H7 (cell line): ENCODE measurements at places on chromosomes 6 and 20. TPM values are rescaled to one million over a fixed set of nuclear protein-coding genes. Genes with fewer than 3 reads are reported as not detected.

GRCh38 chr6:24569811-24570210, 75.0 kb downstream of the ALDH5A1 start:
- no peak for DNase-seq

Gene CTSA
- 38.7 and 41.8 TPM in 2 replicates for total RNA-seq

Gene CCDC170
- total RNA-seq = 0.11 and 0.55 TPM in 2 replicates

DNA sequence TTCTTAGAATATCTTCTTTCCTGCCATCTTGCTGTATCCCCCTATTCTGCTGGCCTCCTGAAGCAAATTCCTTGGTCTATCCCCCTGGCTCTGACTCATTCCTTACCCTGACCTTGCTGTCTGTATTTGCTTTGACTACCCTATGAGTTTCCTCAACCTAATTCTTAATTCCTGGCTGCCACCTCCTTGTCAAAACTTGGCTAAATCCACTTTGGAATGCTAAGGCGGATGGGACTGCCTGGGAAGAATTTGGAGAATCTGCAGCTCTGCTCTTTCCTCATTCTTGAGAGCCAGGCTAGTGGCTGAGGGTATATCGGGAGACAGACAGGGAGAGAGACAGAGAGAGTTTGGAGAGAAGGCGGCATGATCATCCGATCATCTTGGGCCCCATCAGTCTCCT, 24.4 kb downstream of the CAP2 start:
- peak; percentile 61 for DNase-seq

- no peak for DNase-seq
Measured at GRCh38 chr6:16236009-16236501, 2.3 kb upstream of the GMPR start.

DNA sequence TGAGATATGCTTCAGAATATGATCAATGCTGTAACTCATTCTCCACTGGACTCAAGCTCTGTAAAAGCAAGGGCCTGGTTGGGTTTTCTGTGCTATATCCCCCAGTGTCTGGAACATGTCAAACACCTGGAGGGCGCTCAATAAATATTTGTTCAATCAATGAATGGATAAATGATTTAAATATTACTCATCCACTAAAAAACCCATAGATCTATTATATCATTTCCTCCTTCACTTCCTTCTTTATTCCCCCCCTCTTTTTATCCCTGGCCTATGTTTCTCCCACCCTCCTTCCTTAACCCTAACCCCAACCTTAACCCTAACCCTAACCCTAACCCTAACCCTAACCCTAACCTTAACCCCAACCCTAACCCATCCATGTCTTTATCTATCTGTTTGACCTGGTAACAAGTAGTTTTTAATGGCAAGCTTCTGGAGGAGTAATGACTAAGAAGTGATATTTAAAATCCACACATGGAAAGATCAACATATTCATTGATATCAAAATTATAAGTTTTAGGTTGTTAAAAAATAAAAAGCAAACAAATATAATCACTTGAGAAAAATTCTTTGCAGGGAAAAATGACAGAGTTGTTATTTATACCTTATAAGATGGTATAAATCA, 103.8 kb upstream of the GLP1R start:
- no peak for DNase-seq

Gene WDR27
- total RNA-seq = 45.4 and 64.0 TPM in 2 replicates

GRCh38 chr6:144931172-144932035, 646.3 kb downstream of the UTRN start:
- peak; percentile 12 for DNase-seq

- no peak for DNase-seq
Measured at GRCh38 chr6:118700531-118700930, 49.1 kb upstream of the CEP85L start.

Gene FAM209B
- total RNA-seq = 0.33 and 0.59 TPM in 2 replicates

- DNase-seq = no peak
Measured at GRCh38 chr20:61941721-61942405, 123.8 kb downstream of the TAF4 start.

Gene MCM3
- 308 and 349 TPM in 2 replicates for total RNA-seq

GRCh38 chr6:44062105-44062770, 65.0 kb downstream of the MRPL14 start:
- DNase-seq = no peak

GRCh38 chr6:2097464-2097863, 147.9 kb downstream of the GMDS start:
- DNase-seq = no peak

DNA sequence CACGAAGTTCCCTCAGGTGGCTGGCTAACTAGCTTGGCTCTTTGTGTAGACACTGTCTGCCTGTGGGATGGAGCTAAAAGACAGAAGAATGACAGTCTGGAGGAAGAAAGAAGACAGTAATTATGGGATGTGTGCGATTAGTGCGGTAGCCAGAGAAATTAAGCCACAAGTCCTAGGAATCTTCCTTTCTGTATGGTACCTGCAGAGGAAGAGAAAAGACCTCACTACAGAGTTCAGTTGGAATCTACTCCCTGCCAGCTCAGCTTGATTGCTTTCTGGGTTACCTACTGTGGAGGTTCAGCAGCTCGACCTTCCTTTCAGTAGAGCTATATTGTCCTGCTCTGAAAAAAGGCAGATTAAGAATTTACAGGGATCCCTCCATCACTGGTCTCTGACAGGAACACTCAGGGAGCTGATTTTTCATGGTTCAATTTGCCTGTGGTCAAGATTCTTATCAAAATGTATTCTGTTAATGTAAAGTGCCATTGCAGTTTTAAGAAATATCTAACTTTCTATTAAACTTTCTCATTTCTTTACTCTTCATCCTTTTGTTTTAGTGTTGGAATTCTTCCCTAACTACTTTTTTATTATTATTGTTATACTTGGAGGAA, 187.2 kb downstream of the CENPW start:
- no peak for DNase-seq

GRCh38 chr6:36028088-36028876, 674 bp downstream of the MAPK14 start:
- DNase-seq = peak; percentile 52

- DNase-seq = no peak
Measured at GRCh38 chr6:121951123-121951522, 448.3 kb upstream of the HSF2 start.

GRCh38 chr6:76702187-76702586, 629.7 kb upstream of the IMPG1 start:
- DNase-seq = no peak
